ENCODE measurements at places on chromosomes 16 and 17.
A peak's percentile ranks its signal among the peaks of the same experiment; 100 is the strongest.

DNA sequence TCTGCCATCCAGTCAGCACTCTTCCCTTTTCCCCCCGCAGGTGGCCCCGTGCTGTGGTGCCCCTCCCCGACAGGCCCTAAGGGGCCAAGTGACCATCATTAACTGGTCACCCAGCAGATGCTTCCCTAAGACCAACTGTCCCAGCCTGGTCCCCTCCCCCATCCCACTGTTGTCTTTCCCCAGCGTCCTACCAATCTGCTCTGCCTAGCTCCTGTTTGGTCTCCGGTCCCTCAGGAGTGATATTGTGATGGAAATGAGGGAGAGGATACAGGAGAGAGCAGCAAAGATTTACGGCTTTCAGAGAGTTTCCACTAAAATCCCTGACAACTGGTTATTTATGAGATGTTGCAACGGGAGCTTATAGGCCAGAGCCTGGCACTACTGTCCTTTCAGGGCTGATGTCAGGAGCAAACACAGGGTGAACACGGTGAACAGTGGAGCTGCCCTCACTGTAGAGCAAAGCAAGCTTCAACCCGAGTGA, 1.4 kb upstream of the TTLL6 start:
- no peak for DNase-seq

- peak; percentile 50 for DNase-seq
These were observed 17.7 kb downstream of the BCL7C start for GRCh38 chr16:30875871-30876801.

DNA sequence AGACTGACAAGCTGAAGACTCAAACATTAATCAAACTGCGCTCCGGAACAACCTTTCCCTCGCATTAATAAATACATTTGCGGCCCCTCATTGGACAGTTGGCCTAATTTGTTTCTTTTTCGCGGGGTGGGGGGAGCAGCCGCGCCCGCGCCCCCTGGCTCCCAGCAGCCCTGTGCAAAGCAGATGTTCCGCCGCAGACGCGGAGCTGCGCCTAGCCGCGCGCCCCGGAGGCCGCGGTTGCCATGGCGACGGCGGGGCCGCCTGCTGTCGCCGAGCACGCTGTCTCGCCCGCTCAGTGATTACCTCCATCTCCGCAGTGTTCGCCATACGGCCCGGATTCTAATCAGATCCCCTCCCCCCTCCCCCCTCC, 25.5 kb downstream of the COPZ2 start:
- DNase-seq = peak; percentile 84

GRCh38 chr16:85253084-85253941, 141.0 kb upstream of the CIBAR2 start:
- peak; percentile 93 for DNase-seq

- DNase-seq = no peak
These were observed 117.8 kb downstream of the AATF start for GRCh38 chr17:37066322-37067255.

DNA sequence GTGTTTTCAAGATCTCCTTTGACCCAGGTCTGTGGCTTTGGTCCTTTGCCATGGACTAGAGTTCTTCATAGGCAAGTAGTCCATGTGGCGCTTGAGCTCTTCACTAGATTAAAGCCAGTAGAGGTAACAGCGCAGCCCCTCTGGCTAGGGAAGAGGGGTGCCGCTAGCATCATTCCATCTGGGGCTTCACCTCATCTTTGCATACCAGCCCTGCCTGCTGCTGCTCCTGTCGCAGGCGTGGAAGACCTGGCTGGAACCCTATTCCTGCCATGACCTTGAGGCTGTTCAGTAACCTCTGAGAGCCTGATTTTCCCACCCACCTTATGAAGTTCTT, 198.4 kb downstream of the MSI2 start:
- no peak for DNase-seq

DNA sequence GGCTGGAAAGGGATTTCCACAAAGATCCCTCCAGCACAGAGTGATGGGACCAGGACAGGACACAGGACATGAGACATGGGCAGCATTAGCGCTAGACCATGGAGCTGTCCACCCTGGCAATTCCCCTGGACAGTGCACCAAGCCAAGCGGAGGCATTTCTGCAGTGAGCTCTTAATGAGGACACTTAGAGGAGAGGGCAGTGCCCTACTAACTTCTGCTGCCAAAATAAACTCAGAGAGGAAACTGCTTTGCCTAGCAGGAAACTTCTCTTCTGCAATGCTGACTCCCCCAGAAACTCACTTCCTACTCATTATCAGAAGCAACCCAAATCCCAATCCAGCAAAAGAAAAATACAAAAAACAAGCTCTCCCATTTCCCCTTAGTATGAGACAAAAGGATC, 119.2 kb downstream of the HS3ST2 start:
- no peak for DNase-seq

DNA sequence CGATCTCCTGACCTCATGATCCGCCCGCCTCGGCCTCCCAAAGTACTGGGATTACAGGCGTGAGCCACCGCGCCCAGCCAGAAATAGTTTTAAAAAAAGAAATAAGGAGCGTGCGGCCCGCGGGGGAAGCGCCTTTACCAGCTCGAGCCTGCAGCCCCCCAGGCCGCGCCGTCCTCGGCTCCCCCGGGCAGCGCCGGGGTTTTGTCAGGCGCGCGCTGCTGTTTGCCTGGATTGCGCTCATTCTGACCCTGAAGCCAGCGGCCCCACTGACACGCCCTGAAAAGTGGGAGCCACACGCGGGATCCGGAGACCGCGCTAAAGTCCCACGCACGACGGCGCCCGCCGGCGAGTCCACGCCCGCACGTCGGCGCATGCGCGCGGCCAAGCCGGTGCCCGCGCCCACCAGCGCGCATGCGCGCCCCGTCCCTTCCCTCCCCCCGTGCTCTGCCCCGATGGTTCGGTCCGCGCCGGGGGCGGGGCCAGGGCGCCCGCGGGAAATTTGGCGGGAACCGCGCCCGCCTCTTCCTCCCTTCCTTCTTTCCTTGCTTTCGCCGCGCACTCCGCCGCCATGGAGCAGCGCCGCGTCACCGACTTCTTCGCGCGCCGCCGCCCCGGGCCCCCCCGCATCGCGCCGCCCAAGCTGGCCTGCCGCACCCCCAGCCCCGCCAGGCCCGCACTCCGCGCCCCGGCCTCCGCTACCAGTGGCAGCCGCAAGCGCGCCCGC, at the start of gene CDT1:
Gene CDT1, plus strand, starts transcription at position 526 of the 724 bp plus-strand sequence. Its CDS starts 43 bp downstream, at position 569.
- peak; percentile 100 for DNase-seq

DNA sequence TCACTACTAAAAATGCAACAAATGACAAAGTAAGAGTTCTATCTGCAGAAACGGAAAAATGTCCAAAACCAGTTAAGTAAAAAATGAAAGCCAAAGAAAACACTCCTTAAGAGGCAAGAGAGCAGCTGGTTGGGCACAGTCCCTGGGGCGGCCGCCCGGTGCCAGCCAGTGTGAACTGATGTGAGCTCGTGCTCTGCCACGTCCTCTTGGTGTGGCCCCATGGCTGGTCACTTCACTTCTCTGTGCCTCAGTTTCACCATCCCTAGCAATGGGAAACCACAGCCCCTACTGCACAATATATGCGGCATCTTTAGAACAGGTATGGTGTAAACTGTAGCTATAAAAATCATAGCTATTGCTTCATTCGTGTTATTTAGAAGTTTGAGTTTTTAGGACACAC, 21.2 kb downstream of the USP36 start:
- DNase-seq = no peak

GRCh38 chr16:88619859-88620815, 18.2 kb upstream of the IL17C start:
- DNase-seq = no peak

DNA sequence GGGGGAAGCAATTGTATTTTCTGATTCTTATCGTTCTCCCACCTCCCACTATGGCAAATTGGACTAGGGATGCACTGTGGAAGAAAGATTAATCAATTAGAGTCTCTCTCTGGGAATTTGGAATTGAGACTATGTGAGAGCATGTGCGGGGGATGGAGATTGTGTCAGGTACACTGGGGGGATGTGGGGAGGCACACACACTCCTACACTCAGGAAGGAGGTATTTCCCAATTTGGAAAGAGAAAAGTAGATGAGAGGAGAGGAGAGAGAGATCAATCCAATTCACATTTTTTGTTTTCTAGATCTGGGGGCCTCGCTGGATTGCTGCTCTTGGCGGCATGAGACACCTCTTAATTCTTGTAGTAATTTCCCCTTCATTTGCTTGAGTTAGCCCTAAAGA, 14.3 kb upstream of the PRKCB start:
- DNase-seq = no peak

DNA sequence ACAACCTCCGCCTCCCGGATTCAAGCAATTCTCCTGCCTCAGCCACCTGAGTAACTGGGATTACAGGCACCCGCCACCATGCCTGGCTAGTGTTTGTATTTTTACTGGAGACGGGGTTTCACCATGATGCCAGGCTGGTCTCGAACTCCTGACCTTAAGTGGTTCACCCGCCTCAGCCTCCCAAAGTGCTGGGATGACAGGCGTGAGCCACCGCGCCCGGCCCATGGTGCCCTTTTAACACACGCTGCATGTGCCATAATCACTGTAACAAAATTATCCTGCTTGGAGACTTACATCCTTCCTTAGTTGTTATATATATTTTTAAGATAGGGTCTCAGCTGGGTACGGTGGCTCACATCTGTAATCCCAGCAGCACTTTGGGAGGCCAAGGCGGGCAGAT, 5.4 kb downstream of the CD7 start:
- no peak for DNase-seq

GRCh38 chr17:48059125-48059668, 11.0 kb downstream of the NFE2L1 start:
- DNase-seq = no peak

DNA sequence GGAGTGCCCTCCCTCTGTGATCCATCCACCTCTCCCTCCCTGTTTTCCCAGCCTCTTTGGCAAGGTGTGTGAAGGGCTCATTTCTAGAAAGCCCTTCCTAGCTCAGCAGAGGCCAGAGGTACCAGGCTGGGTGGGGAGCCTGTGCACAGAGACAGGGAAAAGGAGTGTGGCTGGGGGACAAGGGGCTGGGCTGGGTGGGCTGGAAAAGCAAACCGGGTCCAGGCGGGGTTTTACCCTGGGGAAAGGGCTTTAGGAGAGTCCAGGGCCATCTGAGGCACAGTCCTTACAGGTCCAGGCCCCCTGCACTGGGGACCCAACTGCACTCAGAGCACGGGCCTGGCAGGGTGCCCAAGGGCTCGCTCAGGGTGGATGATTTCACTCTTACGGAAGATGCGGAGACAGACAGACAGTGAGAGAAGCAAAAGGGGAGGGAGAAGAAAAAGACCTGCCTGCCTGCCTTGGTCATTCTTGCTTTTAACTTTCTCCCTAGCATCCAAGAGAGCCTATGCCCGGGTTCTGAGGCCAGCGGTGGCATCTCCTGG, 7.0 kb downstream of the CRHR1 start:
- DNase-seq = no peak

DNA sequence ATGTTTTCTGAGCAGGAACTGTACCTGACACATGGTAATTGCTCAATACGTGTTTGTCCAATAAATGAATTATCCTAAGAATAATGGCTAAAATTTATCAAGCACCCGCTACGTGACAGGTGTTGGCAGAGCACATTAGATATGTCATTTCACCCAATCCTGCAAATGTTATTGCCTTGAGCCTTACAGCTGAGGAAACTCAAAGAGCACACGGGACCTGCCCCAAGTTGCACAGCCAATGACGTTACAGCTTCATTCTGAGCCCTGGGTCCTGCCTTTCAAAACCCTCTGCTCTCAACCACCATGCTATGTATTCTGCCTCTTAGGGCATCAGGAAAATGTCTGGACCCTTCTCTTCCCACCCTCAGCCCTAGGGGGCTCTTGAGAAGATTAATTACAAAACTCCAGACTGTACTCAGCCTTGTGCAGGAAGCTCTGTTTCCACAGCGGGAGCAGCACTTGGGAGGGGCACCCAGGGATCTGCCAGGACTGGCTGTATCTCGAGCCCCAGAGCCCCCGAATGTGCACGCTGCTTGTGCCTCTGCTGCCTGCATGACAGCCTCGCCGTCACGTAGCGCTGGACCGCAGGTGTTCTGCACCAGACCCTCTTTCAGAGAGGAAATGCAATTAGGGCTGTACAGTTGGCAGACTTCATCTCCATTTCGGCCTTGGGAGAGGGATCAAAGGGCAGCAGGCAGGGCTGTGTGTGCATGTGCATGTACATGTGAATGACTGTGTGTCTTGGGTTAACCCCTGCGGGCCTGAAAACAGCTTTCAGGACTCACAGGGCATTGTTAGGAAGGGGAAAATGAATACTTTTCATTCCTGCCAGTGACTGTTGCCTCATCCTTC, 71.6 kb downstream of the GPR139 start:
- no peak for DNase-seq

DNA sequence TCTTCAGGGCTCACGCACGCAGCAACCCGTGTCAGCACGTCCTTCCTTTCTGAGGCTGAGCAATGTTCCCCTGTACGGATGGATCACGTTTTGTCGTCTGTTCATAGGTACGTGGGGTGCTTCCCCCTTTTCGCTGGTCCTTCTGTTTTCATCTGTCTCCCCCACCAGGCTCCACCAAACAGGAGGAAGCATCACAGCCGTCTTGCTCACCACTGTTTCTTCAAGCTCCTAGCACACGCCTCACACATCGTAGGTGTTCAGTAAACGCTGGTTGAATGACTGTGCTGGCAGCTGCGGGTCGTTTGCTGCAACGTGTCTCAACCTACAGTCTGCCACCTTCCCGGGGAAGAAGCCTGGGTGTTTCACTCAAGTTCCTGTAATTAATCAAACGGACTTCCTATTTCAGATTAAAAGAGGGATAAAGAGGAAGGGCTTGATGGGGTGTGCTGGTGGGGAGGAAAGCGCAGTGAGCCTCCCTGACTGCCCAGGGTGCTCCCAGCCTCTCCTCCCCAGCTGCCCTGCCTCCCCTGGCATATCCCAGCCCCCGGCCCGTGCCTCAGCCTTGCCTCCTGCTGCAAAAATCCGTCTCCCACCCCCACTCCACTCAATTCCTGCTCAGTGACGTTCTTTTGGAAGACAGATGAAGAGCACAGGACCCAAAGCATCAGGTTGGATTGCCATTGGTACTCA, 76.7 kb upstream of the DOC2B start:
- no peak for DNase-seq

GRCh38 chr17:1758807-1759206, 3.1 kb upstream of the SERPINF1 start:
- DNase-seq = no peak

GRCh38 chr16:20333120-20333519, 5.8 kb upstream of the GP2 start:
- DNase-seq = no peak

GRCh38 chr17:10059684-10060211, 138.7 kb downstream of the GAS7 start:
- peak; percentile 69 for DNase-seq

DNA sequence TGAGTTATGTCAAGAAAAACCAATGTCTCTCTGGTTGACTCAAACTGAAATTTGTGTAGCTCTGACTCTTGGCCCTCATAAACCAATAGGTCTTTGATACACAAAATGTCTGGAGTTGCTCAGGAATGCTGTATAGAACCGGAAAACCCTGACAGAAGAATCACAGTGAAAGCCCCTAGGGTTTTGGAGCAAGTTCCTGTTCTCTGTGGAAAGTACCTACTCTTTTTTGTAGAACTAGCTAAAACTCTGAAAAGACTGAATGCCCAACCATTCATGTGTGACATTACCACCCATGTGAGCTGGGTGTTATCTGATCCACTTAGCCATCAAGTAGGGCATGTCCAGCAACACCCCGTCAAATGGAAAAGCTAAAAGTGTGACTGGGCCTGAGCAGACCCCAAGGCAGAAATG, 28.8 kb downstream of the CCL4 start:
- DNase-seq = no peak

GRCh38 chr16:76947749-76948148, 243.2 kb upstream of the MON1B start:
- DNase-seq = no peak

GRCh38 chr17:55324296-55324978, 59.7 kb downstream of the HLF start:
- no peak for DNase-seq

All from GM12892 (cell line).